ENCODE measurements at places on chromosomes 6 and 20. TPM values are rescaled to one million over a fixed set of nuclear protein-coding genes. Genes with fewer than 3 reads are reported as not detected.

GRCh38 chr6:17729223-17730077 is 22.7 kb upstream of the NUP153 start:
- no peak overlapping the region for H3K27ac ChIP-seq
- no peaks in the 10 kb centered on the region for H3K27me3 ChIP-seq
- peaks cover 21% of the 10 kb centered on the region for H3K4me1 ChIP-seq

DNA sequence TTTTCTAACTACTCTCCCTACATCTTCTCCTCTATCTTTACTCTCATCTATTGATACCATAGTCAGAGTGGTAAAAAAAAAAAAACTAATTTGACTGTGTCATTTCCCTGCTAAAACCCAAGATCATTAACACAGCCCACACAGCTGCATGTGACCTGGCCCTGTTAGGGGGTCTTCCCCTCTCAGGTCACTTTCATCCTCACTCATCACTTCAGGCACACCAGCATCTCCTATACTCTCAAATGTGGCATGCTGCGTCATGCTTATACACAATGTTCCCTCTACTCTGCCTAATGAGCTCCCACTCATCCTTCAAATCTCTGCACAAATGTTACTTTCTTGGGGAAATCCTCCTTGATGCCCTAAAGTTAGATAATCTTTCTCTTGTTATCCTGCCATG is 86.8 kb downstream of the CDK19 start:
- no peaks in the 10 kb centered on the region for H3K27me3 ChIP-seq
- H3K4me3 ChIP-seq, result no peak overlapping the region
- H3K36me3 ChIP-seq, result no peaks in the 10 kb centered on the region
- DNase-seq, result no peak
- no peaks in the 10 kb centered on the region for H3K4me1 ChIP-seq

DNA sequence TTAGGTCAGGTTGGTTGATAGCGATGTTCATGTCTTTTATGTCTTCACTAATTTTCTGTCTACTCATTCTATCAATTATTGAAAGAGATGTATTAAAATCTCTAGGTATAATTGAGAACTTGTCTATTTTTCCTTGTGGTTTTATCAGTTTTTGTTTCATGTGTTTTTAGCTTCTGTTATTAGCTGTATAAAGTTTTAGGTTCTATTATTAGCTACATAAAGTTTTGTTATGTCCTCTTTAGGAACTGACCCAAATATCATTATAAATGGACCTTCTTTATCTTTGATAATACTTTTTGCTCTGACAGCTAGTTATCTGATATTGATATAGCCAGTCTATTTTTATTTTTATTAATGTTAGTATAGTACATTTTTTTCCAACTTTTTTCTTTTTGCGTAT is 92.4 kb upstream of the TMEM170B start:
- H3K4me3 ChIP-seq, result no peak overlapping the region
- no peaks in the 10 kb centered on the region for H3K27me3 ChIP-seq
- no peak overlapping the region for H3K27ac ChIP-seq
- no peak for DNase-seq
- no peaks in the 10 kb centered on the region for H3K36me3 ChIP-seq
- H3K4me1 ChIP-seq, result peaks cover 18% of the 10 kb centered on the region

DNA sequence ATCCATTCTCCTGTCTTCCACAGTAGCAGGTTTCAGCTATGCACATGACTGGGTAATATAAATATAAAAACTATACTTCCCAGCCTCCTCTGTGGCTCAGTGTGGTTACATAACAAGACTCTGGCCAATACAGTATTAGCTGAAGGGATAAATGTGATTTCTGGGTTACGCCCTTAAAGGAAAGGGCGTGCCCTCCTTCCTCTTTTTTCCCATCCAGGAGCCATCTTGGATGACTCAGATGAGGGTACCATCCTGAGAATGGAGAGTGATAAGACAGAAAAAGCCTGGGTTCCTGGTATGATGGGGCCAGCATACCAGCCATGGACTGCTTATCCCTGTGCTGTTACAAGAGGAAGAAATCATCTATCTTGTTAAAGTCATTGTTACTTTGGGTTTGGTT is 123.3 kb downstream of the NFATC2 start:
- no peaks in the 10 kb centered on the region for H3K27me3 ChIP-seq
- H3K4me3 ChIP-seq, result no peak overlapping the region
- no peak overlapping the region for H3K27ac ChIP-seq
- H3K4me1 ChIP-seq, result peaks cover 9% of the 10 kb centered on the region

- H3K4me1 ChIP-seq, result peaks cover 21% of the 10 kb centered on the region
- no peak within 1 kb of the TSS for H3K4me3 ChIP-seq
- peaks cover 14% of the 10 kb centered on the region for H3K27me3 ChIP-seq
- DNase-seq, result no peak
- no peak within 1 kb of the TSS for H3K27ac ChIP-seq
- no peaks in the 10 kb centered on the region for H3K36me3 ChIP-seq
These were observed at the start of gene PRDM13 for GRCh38 chr6:99606656-99607415. TSS of gene PRDM13 (plus strand) at chr6:99606833. CDS start at chr6:99607035, 202 bp downstream.

- H3K36me3 ChIP-seq, result no peaks in the 10 kb centered on the region
- H3K4me3 ChIP-seq, result no peak overlapping the region
- DNase-seq, result no peak
- H3K27me3 ChIP-seq, result no peaks in the 10 kb centered on the region
- H3K27ac ChIP-seq, result no peak overlapping the region
These were observed 23.8 kb downstream of the TBC1D32 start for GRCh38 chr6:121310495-121310894.

DNA sequence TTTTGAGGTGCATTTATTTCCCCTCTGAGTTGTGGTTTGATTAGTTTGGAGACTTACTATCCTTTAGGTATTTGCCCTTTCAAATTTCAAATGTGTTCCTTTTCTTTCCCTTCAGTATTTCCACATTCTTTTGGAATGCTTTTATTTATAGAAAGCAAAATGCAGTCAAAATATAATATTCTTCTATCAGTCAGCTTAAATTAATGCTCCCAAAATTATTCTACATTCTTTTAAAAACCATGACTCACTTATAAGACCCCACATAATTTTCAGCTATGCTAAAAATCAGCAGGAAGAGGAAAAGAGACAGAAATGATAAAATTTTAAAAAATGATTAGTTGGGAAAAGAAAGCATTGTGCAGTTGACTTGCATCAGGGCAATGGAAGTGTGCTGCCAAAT is 180.0 kb upstream of the SMLR1 start:
- H3K4me3 ChIP-seq, result no peak overlapping the region
- no peaks in the 10 kb centered on the region for H3K4me1 ChIP-seq
- H3K36me3 ChIP-seq, result no peaks in the 10 kb centered on the region
- no peak overlapping the region for H3K27ac ChIP-seq
- H3K27me3 ChIP-seq, result no peaks in the 10 kb centered on the region

- H3K27ac ChIP-seq, result no peak overlapping the region
- no peaks in the 10 kb centered on the region for H3K27me3 ChIP-seq
- peaks cover 12% of the 10 kb centered on the region for H3K36me3 ChIP-seq
- no peaks in the 10 kb centered on the region for H3K4me1 ChIP-seq
- DNase-seq, result no peak
These were observed 213.7 kb downstream of the ATXN1 start for GRCh38 chr6:16547587-16547986.

- H3K4me1 ChIP-seq, result peaks cover 31% of the 10 kb centered on the region
- H3K36me3 ChIP-seq, result no peaks in the 10 kb centered on the region
- no peaks in the 10 kb centered on the region for H3K27me3 ChIP-seq
- no peak overlapping the region for H3K27ac ChIP-seq
- DNase-seq, result peak; percentile 24
These were observed 135.5 kb downstream of the LY86 start for GRCh38 chr6:6723921-6724538.

GRCh38 chr6:119171088-119171841 is 92.8 kb upstream of the FAM184A start:
- H3K27ac ChIP-seq, result peak overlapping the region; percentile 74
- DNase-seq, result no peak
- peak overlapping the region; percentile 23 for H3K4me3 ChIP-seq
- peaks cover 77% of the 10 kb centered on the region for H3K4me1 ChIP-seq
- H3K36me3 ChIP-seq, result no peaks in the 10 kb centered on the region

- no peak for DNase-seq
- H3K4me3 ChIP-seq, result no peak overlapping the region
- no peak overlapping the region for H3K27ac ChIP-seq
- peaks cover 9% of the 10 kb centered on the region for H3K4me1 ChIP-seq
- H3K27me3 ChIP-seq, result no peaks in the 10 kb centered on the region
These were observed 6.3 kb downstream of the SGK2 start for GRCh38 chr20:43564993-43565757.

DNA sequence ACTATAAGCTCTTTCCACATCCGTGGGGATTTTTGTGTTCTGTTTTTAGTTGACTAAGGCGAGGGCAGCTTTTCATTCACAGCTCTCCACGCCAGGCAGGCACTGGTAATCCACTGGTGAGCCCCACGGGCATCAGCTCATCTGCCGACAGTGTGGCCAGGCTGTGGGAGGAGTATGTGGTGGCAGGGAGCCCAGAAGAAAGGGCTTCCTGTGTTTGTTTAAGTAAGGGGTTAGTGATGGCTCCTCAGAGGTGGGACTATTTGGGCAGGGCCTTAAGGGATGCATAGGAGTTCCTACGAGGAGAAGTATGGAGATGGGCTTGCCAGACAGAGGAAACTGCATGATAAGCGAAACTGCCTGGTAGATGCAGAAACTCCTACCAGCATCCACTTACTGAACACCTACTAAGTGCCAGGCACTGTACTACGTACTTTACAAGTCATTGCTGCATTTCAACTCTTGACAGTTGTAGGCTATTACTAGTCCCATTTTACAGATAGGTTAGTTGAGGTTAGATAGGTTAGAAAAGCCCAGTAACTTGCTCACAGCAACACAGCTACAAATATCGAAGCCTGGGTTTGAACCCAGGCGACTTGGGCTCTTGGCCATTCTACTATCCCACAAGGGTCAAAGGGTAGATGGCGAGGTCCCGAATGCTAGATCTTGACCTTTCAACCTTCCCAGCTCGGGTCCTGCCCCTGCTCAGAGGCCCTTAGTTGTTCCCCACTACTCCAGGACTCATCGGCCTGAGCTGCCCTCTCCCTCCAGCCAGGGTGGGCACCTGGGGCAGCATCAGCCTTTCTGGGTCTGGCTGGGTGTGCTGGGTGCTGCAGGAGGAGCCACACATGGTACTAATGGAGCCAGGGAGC is 55.1 kb downstream of the CEBPB start:
- H3K27me3 ChIP-seq, result peaks cover 35% of the 10 kb centered on the region
- H3K4me1 ChIP-seq, result peaks cover 91% of the 10 kb centered on the region
- no peak for DNase-seq
- no peak overlapping the region for H3K27ac ChIP-seq
- no peaks in the 10 kb centered on the region for H3K36me3 ChIP-seq
- no peak overlapping the region for H3K4me3 ChIP-seq

DNA sequence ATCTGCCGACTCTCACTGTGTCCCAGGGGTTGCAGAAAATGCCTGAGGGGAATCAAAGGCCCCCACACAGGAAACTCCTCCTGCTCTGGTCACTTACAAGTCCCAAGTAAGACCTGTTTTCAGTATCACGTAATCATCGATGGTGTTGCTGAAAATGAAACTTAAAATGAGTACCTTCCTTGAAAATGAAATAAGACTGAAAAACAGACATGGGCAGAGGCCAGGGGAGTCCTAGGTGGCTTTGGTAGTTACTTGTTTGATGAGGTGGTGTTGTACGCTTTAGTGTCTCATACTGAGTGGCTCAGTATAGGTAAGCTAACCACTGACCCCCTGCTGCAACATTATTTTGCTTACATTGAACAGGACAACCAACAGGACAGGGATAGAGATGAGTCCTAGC is 43.0 kb upstream of the SYNCRIP start:
- H3K27me3 ChIP-seq, result no peaks in the 10 kb centered on the region
- no peak overlapping the region for H3K27ac ChIP-seq
- no peaks in the 10 kb centered on the region for H3K36me3 ChIP-seq
- no peaks in the 10 kb centered on the region for H3K4me1 ChIP-seq
- DNase-seq, result no peak
- H3K4me3 ChIP-seq, result no peak overlapping the region

- peak within 1 kb of the TSS; percentile 94 for H3K27ac ChIP-seq
- H3K4me1 ChIP-seq, result peaks cover 78% of the 10 kb centered on the region
- H3K36me3 ChIP-seq, result no peaks in the 10 kb centered on the region
- 0 out of 2 replicates have a peak within 1 kb of the TSS, but pooled peaks have one; percentile 33 for H3K4me3 ChIP-seq
- peak; percentile 45 for DNase-seq
- no peaks in the 10 kb centered on the region for H3K27me3 ChIP-seq
These were observed at the start of gene UNC5CL for GRCh38 chr6:41039060-41039998. TSS of gene UNC5CL (minus strand) at chr6:41039221. CDS start at chr6:41035074, 4,147 bp downstream.

GRCh38 chr20:3887876-3888620 is 1.1 kb upstream of the PANK2 start:
- H3K27me3 ChIP-seq, result no peaks in the 10 kb centered on the region
- H3K4me1 ChIP-seq, result peaks cover 38% of the 10 kb centered on the region
- peak overlapping the region; percentile 94 for H3K4me3 ChIP-seq
- DNase-seq, result no peak
- peak overlapping the region; percentile 80 for H3K27ac ChIP-seq

GRCh38 chr6:148523551-148523950 is 180.9 kb downstream of the SASH1 start:
- no peak overlapping the region for H3K27ac ChIP-seq
- no peaks in the 10 kb centered on the region for H3K27me3 ChIP-seq
- H3K4me3 ChIP-seq, result no peak overlapping the region
- H3K4me1 ChIP-seq, result no peaks in the 10 kb centered on the region
- no peak for DNase-seq

DNA sequence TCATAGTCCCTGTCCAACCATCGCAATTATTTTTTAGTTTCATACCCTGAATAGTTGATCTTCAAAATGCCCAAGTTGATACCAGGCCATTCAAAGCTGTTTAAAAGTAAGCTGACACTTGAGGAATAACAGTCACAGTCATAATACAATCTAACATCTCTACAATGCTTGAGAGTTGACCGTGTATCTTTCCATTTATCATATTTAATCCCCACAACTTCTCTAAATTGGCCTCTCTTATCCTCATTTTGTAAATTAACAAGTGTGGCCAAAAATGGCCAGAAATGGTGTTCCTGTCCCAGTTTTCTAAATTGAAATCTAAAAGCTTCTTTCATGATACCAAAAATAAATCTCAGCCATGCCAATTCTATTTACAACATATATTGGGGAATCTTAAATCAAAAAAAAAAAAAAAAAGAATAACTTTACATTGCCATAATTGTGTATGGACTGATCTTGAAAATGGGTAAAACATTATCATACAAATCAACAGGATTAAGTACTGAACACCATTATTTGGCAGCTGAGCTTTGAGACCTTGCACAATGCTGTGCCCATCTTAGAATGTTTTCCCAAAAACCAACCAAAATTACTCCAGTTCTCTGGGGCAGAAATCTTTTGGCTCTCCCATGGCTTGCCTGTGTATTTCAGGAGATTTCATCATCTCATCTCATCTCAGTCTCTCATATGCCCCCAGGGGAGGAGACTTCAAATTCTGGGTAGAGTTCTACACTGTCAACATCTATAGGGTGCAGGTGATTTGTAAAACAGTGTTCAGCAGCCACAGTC is 448.7 kb upstream of the JARID2 start:
- H3K4me3 ChIP-seq, result no peak overlapping the region
- H3K4me1 ChIP-seq, result no peaks in the 10 kb centered on the region
- no peak overlapping the region for H3K27ac ChIP-seq
- no peak for DNase-seq

The PAX1 gene
- total RNA-seq, result not detected

The NEURL2 gene
- 4.1 TPM for total RNA-seq

The PDE10A gene
- total RNA-seq, result not detected

The MRPS26 gene
- 201 TPM for total RNA-seq

The PRSS16 gene
- not detected for total RNA-seq
